Activated naive CD8-positive, alpha-beta T cell treated with anti-CD3 and anti-CD28 coated beads, Interleukin-2, amount 50 U/mL, for 24 hours (primary cell): ENCODE measurements at places on chromosomes 2 and 18.

DNA sequence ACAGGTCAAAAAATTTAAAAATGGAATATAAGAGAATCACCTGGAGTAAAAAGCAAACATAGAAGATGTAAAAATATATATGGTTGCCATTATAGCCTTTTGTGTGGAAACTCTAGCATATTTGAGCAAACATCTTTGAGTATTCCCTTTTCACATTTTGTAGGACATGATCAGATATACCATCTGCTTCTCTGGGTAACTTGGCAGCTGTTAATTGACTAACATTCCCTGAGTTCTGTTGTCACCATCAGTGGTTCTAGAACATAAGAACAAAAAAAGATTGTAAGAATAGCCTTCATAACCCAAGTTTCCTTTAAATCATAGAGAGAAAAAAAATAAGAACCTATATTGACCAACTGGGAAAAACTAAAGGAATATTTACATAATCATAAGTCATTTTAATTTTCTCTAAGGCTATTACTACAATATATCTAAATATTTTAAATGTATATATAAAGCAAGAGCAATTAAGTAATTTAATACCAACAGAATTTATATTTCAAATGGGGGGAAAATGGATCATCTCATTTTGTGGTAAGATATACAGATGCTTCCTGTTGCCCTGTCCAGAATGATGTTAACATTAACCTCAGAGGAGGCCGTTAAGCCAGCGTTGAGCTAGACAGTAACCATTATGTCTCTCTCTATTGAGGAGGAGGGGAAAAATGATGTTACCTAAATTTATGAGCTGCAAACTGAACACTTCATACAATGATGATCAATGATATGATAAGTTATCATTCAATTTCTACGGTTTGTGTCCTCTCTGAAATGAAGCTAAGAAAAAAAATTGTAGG is 9.8 kb upstream of the INO80D start:
- DNase-seq: no peak

- no peak for DNase-seq
Measured at GRCh38 chr2:174227748-174228147, 20.6 kb downstream of the OLA1 start.

GRCh38 chr2:3078684-3079083 is 298.9 kb downstream of the EIPR1 start:
- DNase-seq: no peak

- DNase-seq: no peak
Measured at GRCh38 chr2:64442801-64443429, 11.0 kb upstream of the LGALSL start.

- DNase-seq: no peak
Measured at GRCh38 chr2:234025891-234026401, 24.6 kb upstream of the SPP2 start.

GRCh38 chr2:210195101-210195852 is 24.1 kb upstream of the KANSL1L start:
- no peak for DNase-seq

GRCh38 chr2:98932778-98933343 is 3.2 kb downstream of the CRACDL start:
- DNase-seq: no peak

DNA sequence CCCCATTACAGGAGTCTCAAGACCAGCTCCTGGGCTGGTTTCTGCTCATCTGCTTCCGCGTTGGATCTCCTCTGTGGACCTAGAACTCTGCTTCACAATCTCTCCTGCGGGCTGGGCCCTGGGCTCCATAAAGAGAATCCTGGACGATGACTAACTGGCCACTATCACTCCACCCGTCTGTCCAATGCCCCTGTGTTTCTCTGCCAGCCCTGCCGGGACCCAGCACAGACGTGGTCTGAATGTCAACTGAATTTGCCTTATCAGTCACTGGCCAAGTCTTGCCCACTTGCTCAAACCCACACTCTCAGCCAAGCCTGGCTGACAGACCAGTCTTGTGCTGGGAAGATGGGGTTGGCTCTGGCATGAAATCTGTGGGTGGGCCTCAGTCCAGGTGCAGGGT is 17.4 kb downstream of the KIF3C start:
- no peak for DNase-seq

GRCh38 chr2:98508709-98509066 is 64.0 kb downstream of the INPP4A start:
- peak; percentile 80 for DNase-seq

DNA sequence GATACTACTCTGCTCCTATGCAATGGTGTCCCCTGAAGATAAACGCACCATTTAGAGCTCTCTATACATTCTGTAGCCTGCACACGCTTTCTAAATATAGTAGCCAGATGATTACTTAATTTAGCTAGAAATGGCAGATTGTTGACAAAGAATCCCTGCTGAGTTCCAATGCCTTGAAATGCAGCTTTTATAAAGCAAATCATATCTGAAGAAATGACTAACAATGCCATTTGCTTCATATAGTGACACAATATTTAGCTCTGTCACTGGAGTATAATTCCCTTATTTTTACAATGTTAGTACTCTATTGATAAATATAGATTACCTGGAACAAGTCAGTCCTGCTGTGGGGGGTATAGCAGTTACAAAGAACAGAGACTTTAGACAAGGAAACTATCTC is 166.2 kb downstream of the CDCA7 start:
- DNase-seq: no peak
